CD4-positive, CD25-positive, alpha-beta regulatory T cell (primary cell): ENCODE measurements at places on chromosomes 11 and 22. TPM values are rescaled to one million over a fixed set of nuclear protein-coding genes. Genes with fewer than 3 reads are reported as not detected.

GRCh38 chr22:40334899-40335298, 11.4 kb upstream of the ADSL start:
- peaks cover 55% of the 10 kb centered on the region for H3K4me1 ChIP-seq
- DNase-seq: peak; percentile 54
- peaks cover 9% of the 10 kb centered on the region for H3K36me3 ChIP-seq
- H3K27ac ChIP-seq: peak overlapping the region; percentile 71
- H3K4me3 ChIP-seq: peak overlapping the region; percentile 67

DNA sequence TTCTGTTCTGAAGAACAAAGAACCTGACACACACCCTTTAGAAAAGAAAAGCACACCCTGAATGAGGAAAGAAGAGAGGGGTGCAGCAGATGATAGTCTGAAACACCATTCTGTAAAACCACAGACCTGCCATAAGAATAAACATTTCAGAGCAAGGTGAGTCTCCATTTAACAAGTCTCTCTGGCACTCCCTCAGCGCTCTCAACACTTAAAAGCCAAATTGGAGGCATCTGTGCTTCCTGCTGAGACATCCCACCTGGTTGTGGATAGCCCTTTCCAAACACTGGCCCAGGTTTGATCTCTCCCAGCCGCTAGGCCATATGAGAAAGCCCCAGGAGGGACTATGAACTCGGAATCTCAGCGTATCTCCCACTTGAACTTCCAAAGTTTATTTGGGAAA, 36.3 kb downstream of the ETS1 start:
- H3K27me3 ChIP-seq: no peaks in the 10 kb centered on the region
- H3K36me3 ChIP-seq: no peaks in the 10 kb centered on the region
- DNase-seq: peak; percentile 51
- H3K4me3 ChIP-seq: peak overlapping the region; percentile 34
- H3K27ac ChIP-seq: peak overlapping the region; percentile 81

GRCh38 chr11:76588455-76589325, 81.9 kb downstream of the LRRC32 start:
- H3K36me3 ChIP-seq: no peaks in the 10 kb centered on the region
- peak overlapping the region; percentile 28 for H3K4me3 ChIP-seq
- no peaks in the 10 kb centered on the region for H3K27me3 ChIP-seq
- H3K4me1 ChIP-seq: peaks cover 62% of the 10 kb centered on the region
- DNase-seq: peak; percentile 98

GRCh38 chr22:30212363-30212995, 34.1 kb downstream of the LIF start:
- no peak overlapping the region for H3K27ac ChIP-seq
- no peak for DNase-seq
- H3K27me3 ChIP-seq: no peaks in the 10 kb centered on the region
- H3K36me3 ChIP-seq: no peaks in the 10 kb centered on the region

DNA sequence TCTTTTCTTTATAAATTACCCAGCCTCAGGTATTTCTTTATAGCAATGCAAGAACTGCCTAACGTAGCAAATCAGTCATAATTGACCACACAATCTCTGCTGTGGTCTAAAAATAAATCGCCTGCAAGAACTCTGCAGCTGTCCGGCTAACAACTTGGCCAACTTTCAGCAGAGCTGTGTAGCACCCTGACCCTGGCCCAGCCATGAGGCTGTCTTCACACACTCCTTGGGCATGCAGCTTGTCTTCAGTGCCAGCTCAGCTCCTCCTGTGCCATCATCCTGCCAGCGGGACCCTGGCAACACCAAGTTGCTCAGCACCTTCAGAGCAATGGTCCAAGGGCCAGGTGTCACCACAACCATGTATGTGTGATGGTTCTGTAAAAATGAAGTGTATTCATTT, 355.6 kb downstream of the OPCML start:
- no peak overlapping the region for H3K4me3 ChIP-seq
- H3K36me3 ChIP-seq: no peaks in the 10 kb centered on the region
- H3K4me1 ChIP-seq: no peaks in the 10 kb centered on the region

Gene SPDYC
- not detected for total RNA-seq

DNA sequence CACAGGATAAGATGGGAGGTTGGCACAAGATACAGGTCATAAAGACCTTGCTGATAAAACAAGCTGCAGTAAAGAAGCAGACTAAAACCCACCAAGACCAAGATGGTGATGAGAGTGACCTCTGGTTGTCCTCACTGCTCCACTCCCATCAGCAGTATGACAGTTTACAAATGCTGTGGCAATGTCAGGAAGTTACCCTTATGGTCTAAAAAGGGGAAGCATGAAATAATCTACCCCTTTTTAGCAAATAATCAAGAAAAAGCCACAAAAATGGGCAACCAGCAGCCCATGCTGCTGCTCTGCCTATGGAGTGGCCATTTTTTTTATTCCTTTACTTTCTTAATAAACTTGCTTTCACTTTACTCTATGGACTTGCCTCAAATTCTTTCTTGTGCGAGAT, 8.7 kb upstream of the PIWIL4 start:
- H3K36me3 ChIP-seq: no peaks in the 10 kb centered on the region
- H3K4me3 ChIP-seq: no peak overlapping the region
- no peaks in the 10 kb centered on the region for H3K27me3 ChIP-seq

GRCh38 chr22:25669253-25670069, 72.5 kb upstream of the MYO18B start:
- H3K4me3 ChIP-seq: no peak overlapping the region
- DNase-seq: no peak
- H3K27me3 ChIP-seq: no peaks in the 10 kb centered on the region
- no peaks in the 10 kb centered on the region for H3K36me3 ChIP-seq
- no peak overlapping the region for H3K27ac ChIP-seq

Gene OR4C5
- total RNA-seq: not detected

Gene PDGFD
- total RNA-seq: not detected

Gene OR4D5
- total RNA-seq: not detected

DNA sequence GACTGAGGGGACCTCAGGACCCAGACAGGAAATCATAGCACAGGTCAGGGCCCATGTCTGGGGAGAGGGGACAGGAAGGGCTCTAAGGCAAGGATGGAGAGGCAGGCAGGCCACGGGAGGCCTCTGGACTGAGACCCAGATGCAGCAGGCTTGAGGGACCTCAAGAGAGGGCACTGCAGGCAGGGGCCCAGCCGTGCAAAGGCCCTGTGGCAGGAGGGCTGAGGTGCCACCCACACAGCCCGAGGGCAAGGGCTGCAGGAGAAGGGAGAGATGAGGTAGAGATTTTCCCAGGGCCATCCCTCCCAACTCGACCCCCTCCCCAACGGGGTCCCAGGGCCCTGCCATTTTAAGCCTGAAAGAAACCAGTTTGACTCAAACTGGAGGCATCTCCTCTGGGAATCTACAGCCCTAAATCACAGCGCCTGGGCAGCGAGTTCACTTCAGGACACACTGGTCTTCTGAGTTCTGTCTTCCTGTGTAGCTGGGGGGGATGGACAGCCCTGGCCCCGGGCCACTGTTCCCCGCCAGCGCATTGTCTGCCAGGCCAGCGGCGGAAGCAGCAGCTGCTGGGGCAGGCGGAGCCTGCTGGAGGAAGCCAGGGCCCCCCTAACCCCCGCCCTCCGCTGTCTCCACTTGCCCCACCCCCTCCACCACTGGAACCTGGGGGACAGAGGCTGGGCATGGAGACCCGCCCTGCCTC, 20.3 kb upstream of the WNT7B start:
- H3K4me3 ChIP-seq: no peak overlapping the region
- no peaks in the 10 kb centered on the region for H3K36me3 ChIP-seq

Gene NEFH
- total RNA-seq: 0.32 TPM

Gene TBX10
- not detected for total RNA-seq

DNA sequence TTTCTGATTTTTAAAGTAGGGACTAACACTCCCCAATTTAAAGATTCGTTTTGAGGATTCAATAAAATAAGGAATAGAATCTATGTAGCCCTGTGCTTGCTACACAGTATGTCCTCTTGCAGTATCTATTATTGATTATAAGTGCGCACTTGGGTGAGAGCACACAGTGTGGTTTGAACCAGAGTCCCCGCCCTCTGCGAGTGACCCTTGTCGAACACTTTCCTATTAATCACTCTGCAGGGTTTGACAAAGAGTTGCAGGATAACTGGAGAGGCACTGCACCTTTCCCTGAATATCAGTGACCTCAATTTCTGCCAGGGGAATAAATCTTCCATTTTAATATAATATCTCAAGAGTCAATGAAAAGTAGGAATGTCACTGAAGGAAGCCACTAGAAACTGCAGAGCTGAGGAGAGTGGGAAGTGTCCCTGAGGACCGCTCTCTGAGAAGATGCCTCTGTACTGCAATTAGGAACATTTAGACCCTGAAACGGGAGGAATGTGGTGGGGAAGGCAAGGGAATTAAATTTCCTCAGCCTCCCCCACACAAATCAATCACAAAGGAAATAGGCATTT, 182.2 kb downstream of the MAML2 start:
- DNase-seq: no peak
- H3K36me3 ChIP-seq: no peaks in the 10 kb centered on the region
- H3K4me3 ChIP-seq: no peak overlapping the region
- H3K27me3 ChIP-seq: no peaks in the 10 kb centered on the region
- peaks cover 27% of the 10 kb centered on the region for H3K4me1 ChIP-seq
- no peak overlapping the region for H3K27ac ChIP-seq

Gene CCDC116
- not detected for total RNA-seq

Gene DBX1
- not detected for total RNA-seq

DNA sequence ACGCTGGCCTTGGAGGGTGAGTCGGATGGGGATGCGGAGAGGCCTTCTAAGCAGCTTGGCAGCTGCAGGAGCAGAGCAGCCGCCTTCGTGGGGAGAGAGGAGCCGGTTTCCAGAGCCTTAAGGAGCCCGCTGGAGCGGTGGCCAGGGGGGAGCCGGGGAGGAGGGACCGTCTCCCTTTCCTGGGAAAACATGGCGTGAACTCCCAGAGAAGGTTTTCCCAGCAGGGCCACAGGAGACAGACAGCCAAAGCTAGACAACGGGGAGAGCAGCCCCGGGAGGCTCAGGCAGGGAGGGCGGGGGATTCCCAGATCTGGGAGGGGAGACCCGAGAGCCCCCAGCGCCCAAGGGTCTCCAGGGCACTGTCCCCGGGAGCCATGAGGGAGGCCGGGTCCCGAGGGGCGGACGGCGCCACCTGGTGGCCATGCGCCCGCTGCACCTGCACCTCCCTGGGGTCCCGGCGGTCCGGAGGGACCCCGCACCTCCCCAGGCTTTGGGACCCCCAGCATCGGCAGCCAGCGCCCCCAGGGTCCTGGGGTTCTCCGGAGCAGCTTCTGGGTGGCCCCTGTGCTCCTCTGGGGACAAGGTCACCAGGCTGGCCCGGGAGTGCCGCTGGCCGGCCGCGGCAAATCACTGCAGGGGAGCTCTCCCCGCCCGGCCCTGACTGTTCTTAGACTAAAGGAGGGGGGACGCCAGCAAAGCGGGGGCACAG, 2.4 kb upstream of the SYT8 start:
- H3K4me1 ChIP-seq: peaks cover 5% of the 10 kb centered on the region
- H3K27ac ChIP-seq: no peak overlapping the region
- no peaks in the 10 kb centered on the region for H3K36me3 ChIP-seq
- no peaks in the 10 kb centered on the region for H3K27me3 ChIP-seq

Gene SYT9
- not detected for total RNA-seq

DNA sequence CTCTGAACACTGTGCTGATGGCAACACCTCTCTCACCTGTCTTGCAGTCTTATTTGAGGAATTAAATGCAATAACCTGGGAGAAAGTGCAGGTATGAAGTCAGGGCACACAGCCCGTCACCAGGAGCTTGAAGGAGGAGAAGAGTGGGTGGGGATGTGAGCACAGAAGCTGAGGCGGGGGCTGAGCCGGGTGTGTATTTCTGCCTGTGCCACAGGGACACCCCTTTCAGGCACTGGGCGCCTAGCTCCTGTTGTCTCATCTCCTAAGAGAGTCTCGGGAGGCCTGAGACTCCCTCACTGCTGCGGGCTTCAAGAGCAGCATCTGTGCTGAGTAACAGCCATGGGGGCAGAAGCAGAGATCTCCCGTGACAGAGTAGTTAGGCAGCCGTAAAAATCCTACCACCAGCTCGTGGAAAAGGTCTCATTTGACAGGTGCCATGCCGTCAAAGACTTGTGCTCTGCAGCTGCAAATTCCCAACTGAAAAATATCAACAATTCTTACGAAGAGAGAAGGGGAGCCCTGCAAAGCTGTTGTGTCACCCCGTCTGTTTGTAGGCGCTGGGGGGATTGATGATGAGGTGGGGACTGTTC, 26.8 kb downstream of the PARVB start:
- DNase-seq: no peak
- H3K27me3 ChIP-seq: no peaks in the 10 kb centered on the region
- peaks cover 4% of the 10 kb centered on the region for H3K4me1 ChIP-seq
- no peak overlapping the region for H3K4me3 ChIP-seq
- no peak overlapping the region for H3K27ac ChIP-seq
- no peaks in the 10 kb centered on the region for H3K36me3 ChIP-seq

GRCh38 chr22:30782613-30783012, 87.9 kb downstream of the OSBP2 start:
- no peak overlapping the region for H3K4me3 ChIP-seq
- no peak for DNase-seq
- no peaks in the 10 kb centered on the region for H3K36me3 ChIP-seq
- H3K4me1 ChIP-seq: no peaks in the 10 kb centered on the region
- no peaks in the 10 kb centered on the region for H3K27me3 ChIP-seq
- no peak overlapping the region for H3K27ac ChIP-seq
